ENCODE measurements at places on chromosomes 5 and 9. TPM values are rescaled to one million over a fixed set of nuclear protein-coding genes. Genes with fewer than 3 reads are reported as not detected.
A peak's percentile ranks its signal among the peaks of the same experiment; 100 is the strongest.

- DNase-seq: no peak
These were observed 413.6 kb upstream of the DAP start for GRCh38 chr5:11174591-11174990.

Gene PAIP2
- 73.3 TPM for total RNA-seq

GRCh38 chr9:128819716-128820664 lies 1.7 kb downstream of the ENDOG start:
- DNase-seq: peak; percentile 67

- DNase-seq: no peak
These were observed 39.1 kb upstream of the FLT4 start for GRCh38 chr5:180688330-180689070.

Gene C9orf153
- total RNA-seq: 0.23 TPM

Gene LPAR1
- 16.7 TPM for total RNA-seq

DNA sequence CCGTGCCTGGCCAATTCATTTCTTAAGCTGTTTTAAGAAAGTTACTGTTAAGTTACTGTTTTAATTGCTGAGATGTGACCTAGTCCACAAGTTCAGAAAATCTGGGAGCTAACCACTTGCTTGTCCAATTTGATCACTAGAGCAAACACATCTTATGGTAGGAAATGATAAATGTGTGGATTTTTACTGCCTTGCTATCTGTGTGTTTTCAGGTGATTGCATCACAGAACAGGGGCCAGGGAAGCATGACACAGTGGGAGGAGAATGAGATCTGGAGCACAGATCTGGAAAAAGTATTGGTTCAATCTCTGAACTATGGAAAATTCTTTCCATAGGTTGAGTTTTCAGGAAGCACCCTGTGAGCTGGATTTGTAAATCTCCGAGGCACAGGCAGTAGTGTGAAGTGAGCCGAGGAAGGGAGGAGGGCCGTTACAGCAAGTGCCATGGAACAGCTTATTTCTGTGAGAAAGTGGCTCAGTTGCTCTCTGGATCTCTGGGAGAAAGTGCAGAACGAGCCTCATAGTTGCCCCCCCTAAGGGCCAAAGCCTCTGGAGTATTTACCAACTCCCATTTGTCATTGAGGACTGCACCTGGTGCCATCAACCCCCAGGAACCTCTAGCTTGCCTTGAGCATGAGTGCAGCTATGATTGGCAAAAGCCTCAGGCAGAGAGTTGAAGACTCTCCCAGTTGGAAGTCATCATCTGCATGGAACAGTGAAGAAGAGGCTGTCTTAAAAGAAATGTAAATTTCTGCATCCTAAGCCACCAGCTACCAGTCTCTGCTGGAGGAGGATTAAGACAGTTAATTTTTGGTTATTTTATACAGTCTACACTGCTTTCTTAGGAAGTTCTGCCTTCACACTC lies 161.8 kb upstream of the CLINT1 start:
- DNase-seq: no peak

Gene CNTNAP3
- total RNA-seq: 1.6 TPM

Gene SPINK13
- not detected for total RNA-seq

DNA sequence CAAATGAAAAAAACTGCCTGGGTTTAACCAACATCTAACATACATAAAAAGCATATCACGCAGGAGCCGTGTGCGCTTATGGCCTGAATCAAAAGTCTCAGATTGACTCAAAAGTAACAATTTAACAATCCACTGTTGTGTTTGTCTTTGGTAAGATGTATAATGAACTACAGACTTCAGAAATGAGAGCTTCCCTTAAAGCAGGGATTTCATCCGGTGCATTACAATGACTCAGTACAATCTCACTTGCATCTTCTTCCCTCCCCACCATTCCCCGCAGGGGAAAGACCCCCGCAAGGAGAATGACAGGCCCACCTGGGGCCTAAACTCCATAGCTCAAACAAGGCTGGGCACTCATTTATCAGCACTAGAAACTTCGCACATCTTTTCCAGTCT lies 1.4 kb downstream of the ZFR start:
- DNase-seq: no peak

GRCh38 chr5:82274343-82275211 lies 3.6 kb downstream of the RPS23 start:
- DNase-seq: no peak

GRCh38 chr5:154971501-154971900 lies 30.6 kb downstream of the MRPL22 start:
- no peak for DNase-seq

DNA sequence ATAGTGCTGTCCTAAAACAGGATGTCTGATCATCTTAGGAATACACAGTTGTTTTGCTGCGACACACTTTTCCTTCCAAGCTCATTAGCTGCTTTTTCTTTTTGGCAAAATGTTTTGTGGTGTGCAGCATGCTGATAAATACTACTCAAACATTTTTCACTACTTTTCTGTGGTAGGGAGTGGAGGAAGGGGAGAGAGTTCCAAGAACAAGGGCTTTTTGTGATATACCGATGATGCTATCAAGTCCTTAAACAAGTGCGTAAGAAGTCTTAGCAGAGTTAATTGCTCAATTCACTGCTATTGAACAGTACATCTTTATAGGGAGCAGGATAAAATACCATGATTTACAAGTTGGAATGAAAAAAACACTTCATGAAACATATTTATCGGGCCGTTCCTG lies 23.6 kb upstream of the TEK start:
- DNase-seq: no peak

GRCh38 chr9:23302281-23302680 lies 523.8 kb downstream of the ELAVL2 start:
- DNase-seq: no peak

DNA sequence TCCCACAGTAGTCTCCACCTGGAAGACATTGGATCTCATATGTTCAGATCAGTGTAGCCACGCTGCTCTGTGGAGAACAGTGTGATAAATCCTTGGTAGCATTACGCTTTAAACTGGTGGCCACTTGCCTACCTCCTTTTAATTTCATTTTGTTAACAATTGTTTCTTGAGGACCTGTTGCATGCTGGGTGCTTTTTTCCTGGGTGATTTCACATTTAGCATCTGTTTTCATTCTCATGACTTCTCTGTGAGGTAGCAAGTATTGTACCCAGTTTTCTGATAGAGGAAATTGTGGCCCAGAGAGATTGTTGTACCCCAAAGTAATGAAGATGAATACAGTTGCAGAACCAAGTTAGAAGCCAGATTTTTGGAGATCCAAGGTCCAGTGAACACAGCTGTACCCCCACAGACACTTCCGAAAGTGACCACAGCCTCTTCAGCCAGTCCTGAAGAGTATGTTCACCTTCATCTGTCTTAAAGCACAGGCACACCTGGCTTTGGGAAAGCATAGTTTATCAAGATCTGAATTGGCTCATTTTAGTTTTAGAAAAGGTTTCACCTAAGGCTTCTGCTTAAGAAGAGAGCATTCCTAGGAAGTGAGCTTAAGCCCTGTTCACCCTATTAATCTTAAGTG lies 75.2 kb downstream of the F2RL2 start:
- no peak for DNase-seq

All from mucosa of gallbladder (tissue), 1 donor.